NCI-H345 (cell line): ENCODE measurements at places on chromosomes 5 and 9.

DNA sequence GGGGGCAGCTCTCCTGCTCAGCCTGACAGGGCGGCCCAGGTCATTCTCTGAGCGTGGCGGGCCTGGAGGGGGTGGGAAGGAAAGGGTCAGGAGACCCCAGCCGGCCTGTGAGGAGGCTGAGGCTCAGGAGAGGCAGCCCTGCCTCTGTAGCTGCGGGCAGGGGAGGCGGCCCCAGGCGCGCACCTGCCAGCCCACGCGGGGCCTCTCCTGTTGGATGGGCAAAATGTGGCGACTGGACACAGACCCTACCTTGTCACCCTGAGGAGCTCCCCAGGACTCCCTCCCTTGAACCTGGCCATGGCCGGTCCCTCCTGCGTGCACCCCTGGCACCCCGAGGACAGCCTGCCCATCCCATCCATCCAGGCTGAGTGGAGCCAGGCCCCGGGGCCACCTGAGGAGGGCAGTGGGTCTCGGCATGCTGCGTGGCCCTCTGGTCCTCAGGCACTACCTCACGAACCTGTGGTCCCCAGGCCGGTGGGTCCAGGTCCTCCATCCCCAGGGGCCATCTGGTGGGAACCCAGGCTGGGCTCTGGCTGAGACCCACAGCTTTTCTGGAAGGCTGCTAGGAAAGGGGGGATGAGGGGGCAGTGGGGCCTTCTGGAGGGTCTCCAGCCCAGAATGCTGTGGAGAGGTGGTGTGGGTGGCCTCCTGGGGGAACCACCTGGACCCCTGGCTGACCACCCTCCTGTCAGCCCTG is 15.1 kb upstream of the NRARP start:
- no peak for DNase-seq

- DNase-seq = no peak
Measured at GRCh38 chr5:124665625-124666024, 80.8 kb downstream of the ZNF608 start.

GRCh38 chr9:19378647-19379046 is 1.4 kb downstream of the RPS6 start:
- DNase-seq = no peak

- DNase-seq = no peak
Measured at GRCh38 chr5:138660051-138660572, 84.9 kb upstream of the HSPA9 start.

DNA sequence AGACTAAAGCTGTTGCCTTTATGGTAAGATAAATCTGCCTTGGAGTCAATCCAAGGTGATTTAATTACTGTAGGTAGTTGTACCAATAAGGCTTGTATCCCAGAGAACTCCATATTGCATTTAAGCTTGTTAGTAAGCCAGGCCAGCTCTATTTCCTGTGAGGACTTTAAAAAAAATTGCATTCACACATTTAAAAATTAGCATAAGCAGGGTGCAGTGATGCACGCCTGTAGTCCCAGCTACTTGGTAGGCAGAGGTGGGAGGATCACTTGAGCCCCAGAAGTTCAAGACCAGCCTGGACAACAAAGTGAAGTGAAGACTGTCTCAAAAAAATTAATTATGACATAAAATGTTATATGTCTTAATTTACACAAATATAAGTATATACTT is 28.7 kb upstream of the ABL1 start:
- DNase-seq = no peak
